H9 (cell line): ENCODE measurements at places on chromosomes 6 and 20. TPM values are rescaled to one million over a fixed set of nuclear protein-coding genes. Genes with fewer than 3 reads are reported as not detected.
A peak's percentile ranks its signal among the peaks of the same experiment; 100 is the strongest.

The CAGE1 gene
- total RNA-seq: 0.28 TPM in 1 of 2 replicates, not detected in the other

The PNRC1 gene
- 56.7 and 57.4 TPM in 2 replicates for total RNA-seq

The COMMD7 gene
- 65.0 and 66.1 TPM in 2 replicates for total RNA-seq

The LIN28B gene
- total RNA-seq: 109 and 110 TPM in 2 replicates

The TFAP2D gene
- not detected in 2 replicates for total RNA-seq

The PPIL1 gene
- 87.8 and 88.3 TPM in 2 replicates for total RNA-seq

The HLA-DRB1 gene
- total RNA-seq: 24.7 and 25.9 TPM in 2 replicates

The LYRM2 gene
- 29.3 and 29.8 TPM in 2 replicates for total RNA-seq

The SPATA25 gene
- total RNA-seq: 1.8 and 2.4 TPM in 2 replicates

The NRSN1 gene
- not detected in 2 replicates for total RNA-seq

The PERP gene
- total RNA-seq: 28.7 and 28.9 TPM in 2 replicates

GRCh38 chr6:3843379-3844096, 5.6 kb upstream of the FAM50B start:
- no peak for DNase-seq

DNA sequence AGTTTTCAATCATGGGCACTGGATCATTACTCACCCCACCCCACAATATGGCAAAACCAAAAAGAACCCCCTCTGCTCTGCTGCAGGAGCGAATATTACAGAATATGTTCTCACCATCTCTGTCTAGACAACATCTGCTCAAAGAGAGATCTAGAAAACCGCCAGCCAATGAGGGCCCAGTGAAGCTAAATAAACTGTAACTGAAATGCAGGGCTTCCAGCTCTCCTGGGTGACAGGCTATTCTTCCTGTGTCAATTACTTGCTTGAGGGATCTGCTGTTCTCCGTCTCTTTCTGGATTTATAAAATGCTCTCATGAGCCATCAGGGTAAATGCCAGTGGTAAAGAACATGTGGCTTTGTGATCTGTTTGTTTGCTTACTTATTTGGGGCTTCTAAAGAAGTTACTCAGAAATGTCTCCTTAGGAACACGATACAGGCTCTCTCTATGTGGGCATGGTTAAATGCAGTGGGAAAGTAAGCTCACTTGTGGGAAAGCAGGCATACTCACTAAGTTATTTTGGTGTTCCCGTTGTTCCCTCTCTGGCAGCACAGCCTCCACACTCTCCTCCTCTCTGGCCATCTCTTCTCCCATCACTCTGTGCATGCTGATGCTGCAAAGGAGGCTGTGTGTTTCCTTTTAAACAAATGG, 44.8 kb downstream of the TTI1 start:
- DNase-seq: no peak

GRCh38 chr6:126356526-126356925, 16.6 kb downstream of the CENPW start:
- no peak for DNase-seq

- DNase-seq: no peak
Measured at GRCh38 chr6:88143421-88144157, 22.6 kb downstream of the CNR1 start.

DNA sequence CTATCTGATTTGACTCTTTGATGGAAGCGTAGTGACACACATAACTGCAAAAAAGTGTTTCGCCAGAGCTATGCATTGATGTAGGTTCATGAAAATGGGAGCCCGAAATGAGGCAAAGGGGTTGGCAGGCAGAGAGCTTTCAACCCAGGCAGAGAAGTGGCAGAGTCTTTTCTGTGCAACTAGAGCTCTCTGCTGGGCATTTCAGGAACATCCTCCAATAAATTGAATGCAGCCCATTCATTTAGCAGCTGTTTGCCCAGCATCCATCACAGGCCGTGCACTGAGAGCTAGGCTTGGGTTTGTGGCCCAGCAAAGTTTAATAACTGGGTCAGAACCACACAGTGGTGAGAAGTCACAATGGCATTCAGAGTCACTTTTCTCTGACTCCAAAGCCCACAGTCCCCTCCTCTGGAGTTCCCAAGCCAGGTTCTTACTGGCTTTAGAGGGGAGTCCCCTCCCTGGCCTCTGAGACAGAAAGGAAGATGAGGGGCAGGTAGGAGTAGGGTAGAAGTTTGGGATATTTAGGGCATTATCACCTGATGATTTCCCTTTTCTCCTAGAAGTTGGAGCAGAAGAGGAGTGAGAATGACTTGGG, 31.8 kb upstream of the ELMO2 start:
- no peak for DNase-seq

GRCh38 chr6:37807656-37808055, 11.9 kb upstream of the ZFAND3 start:
- peak; percentile 52 for DNase-seq

- no peak for DNase-seq
Measured at GRCh38 chr6:30102414-30102969, 10.4 kb downstream of the TRIM31 start.

GRCh38 chr6:87183687-87184086, 28.3 kb downstream of the ZNF292 start:
- DNase-seq: no peak

- peak; percentile 25 for DNase-seq
Measured at GRCh38 chr20:41177636-41178035, 40.3 kb downstream of the PLCG1 start.

GRCh38 chr20:38450412-38450975, 15.4 kb upstream of the SNHG17 start:
- no peak for DNase-seq

GRCh38 chr6:134605034-134605433, 287.1 kb upstream of the SGK1 start:
- DNase-seq: no peak

- DNase-seq: no peak
Measured at GRCh38 chr6:158560836-158561320, 987 bp downstream of the TMEM181 start.

DNA sequence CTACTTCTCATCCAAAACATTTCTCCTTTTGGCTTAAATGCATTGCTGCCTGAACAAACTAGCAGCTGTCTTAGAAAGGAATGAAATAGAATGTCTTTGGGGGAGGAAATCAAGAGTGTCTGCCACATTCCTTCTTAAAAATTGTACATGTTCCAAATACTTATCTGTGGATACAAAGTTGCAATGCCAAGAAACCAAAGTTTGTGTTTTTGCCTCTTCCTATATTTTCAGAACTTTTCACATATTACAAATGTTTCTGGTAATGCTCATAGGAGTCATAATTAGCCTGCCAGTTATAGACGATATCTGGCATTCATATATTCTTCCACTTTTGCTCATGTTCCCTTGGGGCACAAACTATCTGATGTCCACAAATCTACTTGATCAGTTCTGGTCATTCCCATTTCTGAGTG, 165.5 kb upstream of the BMP5 start:
- DNase-seq: no peak

DNA sequence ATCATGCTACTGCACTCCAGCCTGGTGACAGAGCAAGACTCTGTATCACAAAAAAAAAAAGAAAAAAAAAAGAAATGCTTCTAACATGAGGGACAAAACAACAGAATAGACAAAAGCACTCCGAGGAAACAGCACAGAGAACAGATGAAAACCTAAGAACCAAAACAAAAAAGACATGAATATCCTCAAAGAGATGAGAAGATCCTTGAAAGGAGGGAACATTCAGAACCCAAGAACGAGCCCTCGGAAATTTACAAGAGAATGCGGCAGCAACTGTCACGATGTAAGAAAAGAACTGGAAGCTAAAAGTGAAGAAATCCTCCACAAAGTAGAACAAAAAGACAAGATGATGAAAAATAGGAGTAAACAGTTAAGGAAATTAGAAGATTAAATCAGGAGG, 21.2 kb downstream of the ADA start:
- DNase-seq: no peak

GRCh38 chr20:46004889-46005473, 3.7 kb upstream of the MMP9 start:
- peak; percentile 86 for DNase-seq

GRCh38 chr20:23222531-23223200, 127.9 kb upstream of the NXT1 start:
- DNase-seq: no peak

DNA sequence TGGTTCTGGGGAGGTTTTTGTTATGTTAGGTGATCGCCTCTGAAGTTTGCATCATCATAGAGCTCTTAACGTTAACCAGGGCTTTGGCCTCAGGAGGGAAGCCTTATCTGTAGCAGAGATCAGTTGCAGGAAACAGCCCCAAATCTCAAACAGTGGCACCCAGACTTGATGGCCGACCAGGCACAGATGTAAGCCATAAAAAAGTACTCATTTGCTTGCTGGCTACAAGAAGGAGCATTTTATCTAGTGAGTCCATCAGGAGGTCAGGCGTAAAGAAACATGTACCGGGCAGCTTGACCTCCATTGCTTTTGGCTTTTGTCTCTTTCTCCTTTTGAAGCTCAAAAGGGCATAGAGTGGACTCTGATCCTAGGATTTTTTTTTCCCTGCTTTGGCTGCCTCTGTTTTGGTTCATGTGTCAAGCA, 122.3 kb downstream of the CCDC170 start:
- DNase-seq: peak; percentile 36

GRCh38 chr6:66558189-66558588, 851.2 kb upstream of the EYS start:
- peak; percentile 30 for DNase-seq

- DNase-seq: no peak
Measured at GRCh38 chr6:40480678-40481077, 106.5 kb downstream of the LRFN2 start.

DNA sequence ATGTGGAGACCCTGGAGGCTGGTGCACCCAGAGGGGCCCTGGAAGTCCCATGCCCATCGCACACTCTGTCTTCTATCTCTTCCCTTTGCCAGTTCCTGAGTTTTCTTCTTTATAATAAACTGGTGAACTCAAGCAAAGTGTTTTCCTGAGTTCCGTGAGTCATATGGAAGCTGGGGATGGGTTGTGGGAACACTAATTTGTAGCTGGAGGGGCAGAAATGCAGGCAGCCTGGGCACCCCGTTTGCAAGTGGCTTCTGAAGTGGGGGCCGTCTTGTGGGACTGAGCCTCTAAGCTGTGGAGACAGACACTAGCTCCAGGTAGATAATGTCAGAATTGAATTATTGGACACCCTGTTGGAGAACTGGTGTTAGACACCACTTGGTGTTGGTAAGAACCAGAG, 3.2 kb upstream of the PPP1R3G start:
- DNase-seq: no peak

- no peak for DNase-seq
Measured at GRCh38 chr20:25013478-25014380, 21.2 kb upstream of the APMAP start.

- DNase-seq: no peak
Measured at GRCh38 chr20:4457566-4458543, 263.9 kb upstream of the PRND start.

DNA sequence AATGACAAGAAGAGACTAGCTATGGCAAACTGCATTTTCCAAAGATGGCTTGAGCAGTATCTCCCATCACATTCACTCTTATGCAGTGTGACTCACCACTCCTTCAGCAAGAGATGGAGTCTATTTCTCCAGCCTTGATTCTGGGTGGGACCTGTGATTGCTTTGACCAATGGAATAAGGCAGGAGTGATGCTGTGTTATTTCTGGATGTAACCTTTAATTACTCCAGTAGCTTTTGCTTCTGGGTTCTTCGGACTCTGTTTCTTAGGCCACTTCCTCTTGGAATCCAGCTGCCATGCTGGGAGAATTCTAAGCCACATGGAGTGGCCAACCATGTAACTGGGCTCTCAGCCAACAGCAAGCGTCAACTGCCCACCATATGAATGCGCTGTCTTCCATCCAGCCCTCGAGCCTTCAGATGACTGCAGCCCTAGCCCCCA, 50.7 kb downstream of the TGM2 start:
- DNase-seq: no peak

DNA sequence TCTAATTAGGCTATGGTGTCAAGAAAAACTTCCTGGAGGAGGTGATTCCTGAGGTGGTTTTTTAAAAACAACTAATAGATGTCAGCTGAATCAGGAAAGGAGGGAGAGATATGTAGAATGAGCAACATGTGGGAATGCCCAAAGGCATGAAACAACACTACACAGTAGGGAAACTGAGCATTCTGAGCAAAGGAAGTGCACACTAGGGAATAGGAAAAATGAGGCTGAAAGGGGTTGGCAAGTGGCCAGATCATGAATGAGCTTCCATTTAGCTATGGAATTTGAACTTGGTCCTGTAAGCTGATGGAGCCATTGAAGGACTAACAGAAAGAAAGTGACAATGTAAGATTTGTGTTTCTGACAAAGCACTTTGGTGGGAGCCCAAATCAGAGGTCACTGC, 16.9 kb upstream of the SLC35F1 start:
- DNase-seq: no peak

GRCh38 chr6:28960846-28961500, 37.2 kb upstream of the TRIM27 start:
- no peak for DNase-seq

GRCh38 chr20:8309634-8310033, 177.6 kb downstream of the PLCB1 start:
- DNase-seq: peak; percentile 32

DNA sequence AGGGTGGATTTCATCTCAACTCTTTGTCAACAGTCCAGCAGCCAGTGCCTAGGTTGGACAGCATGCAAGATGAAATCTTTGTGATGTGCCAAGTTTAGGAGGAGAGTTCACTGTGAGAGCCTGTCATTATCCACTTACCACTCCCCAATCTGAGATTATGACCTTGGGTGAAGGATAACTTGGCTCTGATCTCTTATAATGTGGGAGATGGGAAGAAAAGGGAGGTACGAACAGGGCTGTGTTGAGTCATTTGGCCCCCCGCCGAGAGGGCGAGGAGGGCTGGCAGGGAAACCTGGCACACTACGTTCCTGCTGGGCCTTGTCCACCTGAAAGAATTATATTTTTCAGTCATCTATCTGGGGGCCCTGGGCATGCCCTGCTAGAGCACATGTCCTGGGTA, 35.8 kb downstream of the LAMA4 start:
- DNase-seq: no peak

DNA sequence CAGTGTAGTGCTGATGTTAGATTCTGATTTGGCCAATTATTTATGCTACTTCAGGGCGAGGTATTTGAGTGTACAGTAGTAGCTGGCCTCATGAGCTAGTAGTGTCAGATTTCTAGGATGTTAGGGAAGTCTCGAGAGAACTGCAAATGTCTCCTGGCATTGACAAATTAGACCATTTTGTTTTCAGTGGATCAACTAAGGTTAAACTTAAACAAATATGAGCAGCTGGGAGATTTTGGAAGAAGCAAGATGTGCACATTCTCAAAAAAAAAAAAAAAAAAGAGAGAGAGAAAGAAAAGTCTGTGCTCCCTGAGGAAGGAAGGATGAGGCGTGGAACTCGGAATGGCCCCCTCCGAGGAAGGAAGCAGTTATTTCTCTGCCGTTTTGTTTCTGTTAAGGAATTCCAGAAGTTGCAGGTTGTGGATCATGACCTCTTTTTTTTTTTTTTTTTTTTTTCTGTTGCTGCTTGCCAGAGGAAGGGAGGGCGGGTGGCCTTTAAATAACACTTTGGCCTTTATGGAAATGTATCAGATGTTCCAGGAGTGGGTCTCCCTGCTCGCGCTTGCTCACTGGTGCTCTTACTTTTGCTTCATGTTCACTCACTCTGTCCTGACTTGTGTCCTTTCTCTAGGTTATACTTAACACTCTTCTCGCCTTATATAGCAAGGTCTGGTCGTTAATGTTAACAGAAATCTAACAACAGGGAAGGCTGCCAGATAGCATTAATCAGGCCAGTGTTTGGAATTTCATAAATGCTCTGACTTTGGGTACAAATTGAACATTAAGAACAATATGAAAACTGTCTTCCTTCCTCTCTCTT, 124.4 kb downstream of the TCP11 start:
- DNase-seq: no peak

GRCh38 chr6:11449408-11449807, 88.1 kb upstream of the TMEM170B start:
- no peak for DNase-seq

GRCh38 chr6:18742406-18742805, 355.3 kb downstream of the RNF144B start:
- DNase-seq: no peak
